CD8-positive, alpha-beta T cell (primary cell): ENCODE measurements at places on chromosomes 12 and 14.

DNA sequence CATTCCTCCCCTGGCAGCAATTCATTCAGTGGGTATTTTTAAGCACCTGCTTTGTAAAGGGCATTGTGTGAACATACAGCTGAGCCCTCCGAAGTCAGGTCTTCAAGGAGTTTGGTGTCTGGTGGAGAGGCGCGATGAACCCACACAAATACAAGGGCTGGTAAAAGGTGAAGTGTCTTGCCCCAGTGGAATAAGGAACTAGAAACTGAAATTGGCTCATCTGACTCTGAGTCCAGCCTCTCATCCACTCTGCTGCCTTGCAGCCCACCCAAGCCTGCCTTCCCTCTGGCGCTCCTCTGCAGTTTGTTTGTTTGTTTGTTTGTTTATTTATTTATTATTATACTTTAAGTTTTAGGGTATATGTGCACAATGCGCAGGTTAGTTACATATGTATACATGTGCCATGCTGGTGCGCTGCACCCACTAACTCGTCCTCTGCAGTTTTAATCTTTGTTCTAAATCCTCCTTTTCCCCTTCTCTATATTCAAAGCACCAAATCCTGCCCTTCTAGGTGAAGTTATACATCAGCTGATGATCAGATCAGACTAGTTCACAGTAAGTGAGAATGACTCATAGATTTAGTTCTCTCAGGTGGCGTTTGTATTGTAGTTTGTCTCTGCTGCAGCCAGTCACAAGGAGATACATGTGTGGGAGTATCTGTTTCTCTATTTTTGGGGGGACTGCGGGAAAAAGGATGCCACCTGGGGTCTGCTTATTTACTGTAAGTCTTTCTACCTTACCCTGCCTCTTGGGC, 394.5 kb downstream of the APAF1 start:
- DNase-seq, result no peak

GRCh38 chr14:81062816-81063215, 107.4 kb downstream of the TSHR start:
- no peak for DNase-seq

DNA sequence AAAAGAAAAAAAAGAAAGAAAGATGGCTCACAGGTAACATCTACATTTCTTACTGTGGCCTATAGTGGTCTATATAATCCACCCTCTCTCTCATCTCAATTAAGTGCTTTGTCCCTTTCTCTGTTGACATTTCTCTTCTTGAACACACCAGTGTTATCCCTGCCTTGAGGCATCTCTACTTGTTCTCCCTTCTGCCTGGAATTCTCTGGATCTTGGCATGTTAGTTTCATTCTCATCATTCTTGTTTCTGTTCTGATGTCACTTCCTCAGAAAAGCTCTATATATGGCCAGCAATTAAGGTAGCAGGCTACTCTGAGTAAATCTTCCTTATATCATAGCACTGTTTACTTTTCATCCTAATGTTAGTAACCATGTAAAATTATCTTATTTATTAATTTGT, 155.7 kb upstream of the PDZRN4 start:
- no peak for DNase-seq

- no peak for DNase-seq
Observed at GRCh38 chr12:95349291-95349690, 124.7 kb upstream of the METAP2 start.

GRCh38 chr14:24207625-24208024, 2.1 kb downstream of the TSSK4 start:
- no peak for DNase-seq
